ENCODE measurements at places on chromosomes 1 and 21. TPM values are rescaled to one million over a fixed set of nuclear protein-coding genes. Genes with fewer than 3 reads are reported as not detected.

DNA sequence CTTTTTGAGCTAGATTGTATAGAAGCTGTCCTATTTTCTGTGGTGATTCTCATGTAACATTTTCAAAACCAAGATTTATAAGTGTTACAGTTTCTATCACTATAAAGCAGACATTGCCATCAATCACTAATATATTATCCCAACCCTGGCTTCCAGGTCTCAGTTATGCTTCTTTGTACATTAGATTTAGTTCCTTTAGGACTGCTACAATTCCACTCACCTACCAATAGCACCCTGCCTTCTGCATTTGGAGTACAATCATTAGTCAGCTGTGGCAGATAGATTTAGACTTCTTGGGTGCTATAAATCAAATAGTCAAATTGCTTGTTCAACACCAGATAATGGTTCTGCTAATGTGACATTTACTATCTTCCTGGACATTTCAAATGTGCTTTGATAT is 281.6 kb downstream of the BRINP3 start:
- H3K27ac ChIP-seq: no peak overlapping the region
- no peaks in the 10 kb centered on the region for H3K27me3 ChIP-seq
- no peak for DNase-seq
- H3K4me3 ChIP-seq: no peak overlapping the region

Gene RIPPLY3
- 0.37 TPM for total RNA-seq

DNA sequence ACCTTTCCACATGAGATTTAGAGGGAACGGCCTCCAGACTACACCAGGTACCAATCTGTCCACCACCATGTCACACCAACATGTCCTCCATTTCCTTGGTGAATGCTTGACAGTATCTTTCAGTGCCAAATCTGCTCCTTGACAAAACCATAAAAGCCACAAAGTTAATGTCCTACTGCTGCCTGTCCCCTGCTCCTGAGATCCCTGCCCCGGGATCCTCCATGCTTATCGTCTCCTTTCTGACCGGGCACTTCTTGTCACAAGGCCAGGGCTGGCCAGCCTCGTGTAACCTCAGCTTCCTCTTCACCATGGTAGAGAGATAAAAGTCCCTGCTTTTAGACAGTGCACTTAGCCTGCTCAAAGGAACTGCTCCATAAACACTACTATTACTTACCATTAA is 136.2 kb downstream of the NAV1 start:
- peaks cover 4% of the 10 kb centered on the region for H3K36me3 ChIP-seq
- peaks cover 47% of the 10 kb centered on the region for H3K4me1 ChIP-seq
- DNase-seq: no peak
- no peak overlapping the region for H3K4me3 ChIP-seq
- no peaks in the 10 kb centered on the region for H3K27me3 ChIP-seq

Gene HLX
- total RNA-seq: 0.62 TPM

DNA sequence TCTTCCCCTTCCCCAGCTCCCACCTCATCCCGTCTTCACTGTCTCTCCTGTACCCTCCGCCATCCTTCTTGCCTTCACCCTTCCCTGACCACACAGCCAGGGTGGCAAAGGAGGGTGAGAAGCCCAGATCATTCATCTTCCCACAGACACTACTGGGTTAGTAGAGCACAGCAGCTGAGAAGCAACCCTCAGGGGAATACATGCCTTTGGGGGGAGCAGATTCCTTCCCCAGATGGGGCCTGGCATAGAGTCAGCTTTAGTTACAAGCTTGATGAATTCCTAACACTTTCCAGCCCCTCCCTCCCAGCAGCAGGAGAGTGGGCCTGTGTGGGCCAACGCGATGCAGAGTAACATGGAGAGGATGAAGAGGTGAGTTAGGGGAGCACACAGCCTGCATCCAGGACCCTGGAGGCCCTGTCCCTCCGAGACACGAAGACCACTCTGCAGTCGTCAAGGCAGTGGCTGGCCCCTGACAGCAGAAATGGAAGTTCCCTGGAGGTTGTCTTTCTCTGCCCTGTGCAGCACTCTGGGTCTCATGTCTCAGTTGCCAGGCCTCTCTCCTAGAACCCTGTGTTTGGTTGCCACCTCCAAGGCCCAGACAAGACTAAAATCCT is 8.8 kb upstream of the BTG2 start:
- DNase-seq: no peak
- H3K36me3 ChIP-seq: no peaks in the 10 kb centered on the region
- no peaks in the 10 kb centered on the region for H3K27me3 ChIP-seq
- H3K4me3 ChIP-seq: no peak overlapping the region
- peak overlapping the region; percentile 74 for H3K27ac ChIP-seq

Gene PPM1J
- total RNA-seq: 0.59 TPM

Gene CTH
- 17.4 TPM for total RNA-seq

DNA sequence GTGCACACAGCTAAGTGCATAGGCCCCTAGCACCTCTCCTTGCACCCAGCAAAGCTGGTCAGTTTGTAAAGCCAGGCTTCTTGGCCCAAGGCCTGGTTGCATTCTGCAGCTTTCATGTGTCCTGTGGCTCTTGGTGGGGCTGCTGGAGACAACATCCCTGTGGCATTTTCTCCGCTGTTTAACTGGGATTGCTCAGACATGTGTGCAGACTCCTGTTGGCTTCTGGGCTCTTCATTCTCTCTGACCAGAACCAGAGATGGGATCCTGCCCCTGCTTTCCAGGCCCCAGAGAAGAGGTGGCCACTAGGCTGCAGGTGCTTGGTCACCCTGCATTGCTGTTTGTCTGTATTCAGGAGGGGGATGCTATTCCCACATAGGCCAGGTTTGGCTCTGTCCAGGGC is 50.8 kb downstream of the FAM78B start:
- H3K4me3 ChIP-seq: no peak overlapping the region

All from chondrocyte (in vitro differentiated cells).